ENCODE measurements at places on chromosomes 12 and 14. TPM values are rescaled to one million over a fixed set of nuclear protein-coding genes. Genes with fewer than 3 reads are reported as not detected.
A peak's percentile ranks its signal among the peaks of the same experiment; 100 is the strongest.

DNA sequence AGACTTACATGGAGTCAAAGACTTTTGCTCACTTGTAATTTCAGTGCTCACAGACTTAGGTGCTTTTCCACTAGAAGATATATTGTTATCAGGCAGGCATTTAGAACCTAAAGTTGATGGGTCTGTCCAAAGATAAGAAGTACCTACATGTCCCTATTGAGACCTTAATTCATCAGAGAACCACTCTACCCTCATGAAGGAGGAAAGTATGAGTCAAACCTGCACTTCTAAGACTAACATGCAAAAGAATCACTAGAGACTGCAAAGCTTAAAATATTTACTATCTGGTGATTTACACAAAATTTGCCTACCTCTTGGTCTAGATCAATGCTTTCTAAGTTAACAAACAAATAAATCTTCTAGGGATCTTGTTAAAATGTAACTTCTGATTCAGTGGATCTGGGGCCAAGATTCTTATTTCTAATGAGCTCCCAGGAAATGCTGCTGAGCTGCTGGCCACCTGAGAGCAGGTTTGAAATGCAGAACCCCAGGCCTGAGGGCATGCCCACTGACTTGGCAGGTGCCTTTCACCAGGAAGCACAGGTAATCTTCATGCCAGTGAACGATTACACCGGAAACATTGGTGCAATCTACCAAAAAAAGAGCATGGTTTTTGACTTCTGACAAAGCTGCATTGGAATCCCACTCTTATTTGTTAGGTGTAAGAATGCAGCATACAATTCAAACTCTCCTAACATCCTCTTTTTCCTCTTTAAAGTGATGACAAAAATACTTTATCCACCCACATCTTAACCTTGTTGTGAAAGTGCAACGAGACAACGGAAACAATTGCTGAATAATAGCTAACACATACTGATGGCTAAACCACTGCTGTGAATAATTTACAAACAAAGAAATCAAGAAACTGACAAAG is 214.2 kb downstream of the ADAMTS20 start:
- DNase-seq = no peak

Gene GSG1
- total RNA-seq = not detected

DNA sequence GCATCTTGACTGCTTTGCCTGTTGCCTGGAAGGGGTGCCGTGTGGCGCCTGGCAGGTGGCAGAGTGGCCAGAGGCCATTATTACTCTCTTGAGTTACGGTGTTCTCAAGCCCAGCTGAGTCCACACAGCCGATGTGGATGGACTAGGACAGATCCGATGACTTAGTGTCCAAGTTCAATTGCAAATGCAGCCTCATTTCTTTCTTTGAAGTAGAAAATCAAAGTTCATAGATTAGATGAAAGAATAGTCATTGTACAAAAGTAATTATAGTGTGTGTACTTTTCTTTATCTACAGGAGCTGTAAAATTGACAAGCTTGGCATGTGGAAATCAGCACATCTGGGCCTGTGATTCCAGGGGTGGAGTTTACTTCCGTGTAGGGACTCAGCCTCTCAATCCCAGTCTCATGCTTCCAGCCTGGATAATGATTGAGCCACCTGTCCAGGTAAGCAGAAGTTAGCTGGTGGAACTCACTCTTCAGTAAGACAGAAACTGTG is 44.7 kb downstream of the ANKRD9 start:
- DNase-seq = no peak

Gene KLHL33
- total RNA-seq = 3.4 TPM

GRCh38 chr14:99374964-99375363 is 103.0 kb upstream of the BCL11B start:
- no peak for DNase-seq

- peak; percentile 23 for DNase-seq
Observed at GRCh38 chr14:105581551-105582341, 55.4 kb downstream of the TMEM121 start.

Gene ASB2
- 24.0 TPM for total RNA-seq

- no peak for DNase-seq
Observed at GRCh38 chr12:96425951-96426350, 25.7 kb upstream of the CDK17 start.

- DNase-seq = no peak
Observed at GRCh38 chr12:93006471-93007208, 77.5 kb upstream of the EEA1 start.

DNA sequence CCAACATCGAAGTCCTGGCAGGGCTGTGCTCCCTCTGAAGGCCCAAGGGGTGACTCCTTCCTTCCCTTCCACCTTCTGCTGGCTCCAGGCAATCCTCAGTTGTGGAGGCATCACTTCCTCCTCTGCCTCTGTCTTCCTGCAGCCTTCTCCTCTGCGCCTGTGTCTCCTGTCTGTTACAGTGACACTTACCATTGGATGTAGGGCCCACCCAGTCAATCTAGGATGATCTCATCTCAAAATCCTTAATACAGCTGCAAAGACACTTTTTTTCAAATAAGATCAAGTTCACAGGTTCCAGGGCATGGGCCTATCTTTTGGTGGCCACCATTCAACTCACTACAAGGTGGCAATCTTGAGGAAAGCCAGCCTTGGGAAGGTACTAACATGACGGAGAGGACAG is 155.1 kb downstream of the ESRRB start:
- no peak for DNase-seq

Gene CELA1
- total RNA-seq = not detected

Gene TMEM19
- 18.5 TPM for total RNA-seq

- no peak for DNase-seq
Observed at GRCh38 chr12:96091833-96092232, 56.4 kb upstream of the LTA4H start.

Gene TMCC3
- 0.83 TPM for total RNA-seq

GRCh38 chr12:118981285-118982211 is at the start of gene SRRM4:
Gene SRRM4 (plus strand): TSS chr12:118981541. CDS start chr12:118981883, 342 bp downstream.
- peak; percentile 33 for DNase-seq

GRCh38 chr14:99671235-99672224 is 12.6 kb upstream of the CYP46A1 start:
- DNase-seq = no peak

DNA sequence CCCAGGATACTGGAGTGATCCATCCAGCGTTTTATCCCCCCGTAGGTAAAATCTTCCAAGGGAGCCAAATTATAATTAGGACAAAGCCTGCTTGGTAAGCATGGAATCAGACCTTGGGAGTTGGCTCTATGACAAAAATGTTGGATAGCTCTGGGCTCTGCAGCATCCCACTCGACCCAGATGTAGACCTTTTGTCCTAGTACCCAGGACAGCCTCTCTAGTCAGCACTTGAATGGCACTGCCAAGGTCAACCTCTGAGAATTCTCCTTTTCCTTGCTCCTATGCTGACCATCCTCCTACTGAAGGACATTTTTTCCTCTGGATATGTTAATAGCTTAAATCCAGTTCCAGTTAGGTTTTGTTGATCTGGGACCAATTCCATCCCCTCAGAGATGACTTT is 104.7 kb upstream of the SLC35F4 start:
- no peak for DNase-seq

DNA sequence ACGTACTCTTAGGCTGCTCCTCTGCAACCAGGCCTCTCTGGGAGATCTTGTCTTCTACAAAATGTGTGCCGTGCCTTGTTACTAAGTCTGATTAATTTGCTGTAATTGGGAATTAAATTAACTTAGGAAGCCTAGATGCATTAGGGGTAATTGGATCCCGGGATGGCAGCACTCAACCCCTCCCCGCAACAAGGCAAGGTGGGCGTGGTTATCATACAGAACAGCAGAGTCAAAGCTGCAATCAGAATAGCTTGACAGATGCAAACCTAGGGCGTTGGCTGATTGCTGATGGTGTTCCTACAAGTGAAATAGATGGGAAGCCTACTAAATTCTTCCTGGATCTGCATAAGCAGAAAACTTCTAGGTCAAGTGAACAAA is 34.5 kb upstream of the NFYB start:
- DNase-seq = no peak

DNA sequence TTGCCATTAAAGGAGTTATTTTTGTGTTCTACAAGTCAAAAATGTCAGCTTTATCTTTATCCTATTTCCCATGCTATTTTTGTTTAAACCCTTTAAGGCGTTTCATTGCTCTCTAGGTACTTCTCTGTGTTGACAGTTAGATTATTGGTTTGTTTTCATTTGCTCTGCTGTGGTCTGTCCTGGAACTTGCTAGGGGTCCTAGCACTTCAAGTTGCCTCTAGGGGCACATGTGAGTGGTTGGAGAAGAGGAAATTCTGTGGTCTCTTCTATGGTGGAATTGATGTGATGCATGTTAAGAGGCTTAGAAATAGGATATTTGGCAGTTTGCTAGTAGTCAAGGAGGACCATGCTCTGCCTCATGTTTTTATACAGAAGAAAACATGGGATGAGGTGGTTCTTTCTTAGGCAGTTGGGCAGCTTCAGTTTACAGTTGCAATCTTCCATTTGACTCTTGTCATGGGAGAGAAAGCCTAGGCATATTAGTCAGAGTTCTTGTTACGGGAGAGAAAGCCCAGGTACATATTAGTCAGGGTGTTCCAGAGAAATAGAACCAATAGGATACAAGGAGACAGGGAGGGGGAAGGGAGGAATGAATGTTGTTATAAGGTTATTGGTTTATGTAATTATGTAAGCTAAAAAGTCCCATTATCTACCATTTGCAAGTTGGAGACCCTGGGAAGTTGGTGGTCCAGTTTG is 14.4 kb downstream of the TTLL5 start:
- DNase-seq = no peak

GRCh38 chr12:51863933-51864832 is 15.7 kb upstream of the FIGNL2 start:
- DNase-seq = no peak

Gene NTN4
- 0.17 TPM for total RNA-seq

DNA sequence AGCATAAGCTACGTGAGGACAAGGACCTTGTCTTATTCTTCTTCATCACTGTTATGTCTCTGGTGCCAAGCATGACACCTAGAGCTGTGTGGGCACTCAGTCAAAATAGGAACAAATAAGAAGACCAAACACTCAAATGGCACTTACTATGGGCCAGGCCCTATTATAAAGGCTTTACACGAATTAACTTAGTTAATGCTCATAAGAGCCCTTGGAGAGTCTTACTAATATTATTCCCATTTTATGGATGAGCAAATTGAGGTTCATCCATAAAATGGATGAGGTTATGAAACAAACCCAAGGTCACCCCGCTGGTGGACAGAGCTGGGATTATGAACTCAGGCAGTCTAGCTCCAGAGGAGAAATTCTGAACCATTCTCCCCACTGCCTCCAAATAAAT is 47.7 kb downstream of the ISCA2 start:
- DNase-seq = no peak

DNA sequence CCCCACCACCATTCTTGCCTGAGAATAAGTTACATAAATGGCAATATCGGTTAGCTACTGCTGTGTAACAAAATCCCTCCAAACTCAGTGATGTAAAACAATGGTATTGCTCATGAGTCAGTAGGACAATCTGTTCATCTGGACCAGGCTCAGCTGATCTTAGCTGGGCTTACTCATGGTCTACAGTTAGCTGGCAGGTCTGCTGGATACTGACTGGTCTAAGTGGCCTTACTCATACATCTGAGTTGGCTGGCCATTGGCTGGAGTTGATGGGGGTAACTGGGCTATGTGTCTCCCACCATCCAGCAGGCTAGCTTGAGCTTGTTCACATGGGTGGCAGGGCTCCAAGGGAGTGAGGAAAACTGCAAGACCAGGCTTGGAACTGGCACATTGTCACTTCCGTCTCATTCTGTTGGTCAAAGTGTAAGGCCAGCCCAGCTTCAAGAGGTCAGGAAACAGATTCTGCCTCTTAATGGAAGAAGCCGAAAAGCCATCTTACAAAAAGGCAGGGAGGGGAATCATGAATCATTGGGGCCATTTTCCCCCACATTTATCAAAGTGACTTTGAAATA is 56.7 kb upstream of the CHGA start:
- DNase-seq = no peak

- DNase-seq = no peak
Observed at GRCh38 chr12:99287136-99287535, 360.4 kb upstream of the GARIN6 start.

DNA sequence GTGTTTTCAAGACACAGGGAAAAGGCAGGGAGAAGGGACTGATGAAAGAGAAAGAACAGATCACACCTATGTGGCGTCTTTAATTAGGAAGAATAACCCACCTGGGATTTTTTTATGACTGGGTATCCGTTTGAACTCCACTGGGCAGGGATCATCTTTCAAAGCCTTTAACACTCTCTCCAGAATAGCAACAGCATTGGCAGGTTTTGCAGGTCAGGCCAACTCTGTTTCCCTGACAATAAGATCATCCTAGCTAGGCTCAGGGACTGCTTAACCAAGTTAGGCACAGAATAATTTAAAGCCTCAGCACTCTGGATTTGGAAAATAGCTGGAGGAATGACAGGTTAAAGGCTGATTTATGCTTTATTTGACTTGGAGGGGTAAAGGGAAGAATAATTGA is 117.6 kb downstream of the SUDS3 start:
- no peak for DNase-seq

- no peak for DNase-seq
Observed at GRCh38 chr12:53236443-53237111, 4.6 kb upstream of the RARG start.

- no peak for DNase-seq
Observed at GRCh38 chr12:53712059-53712643, 15.1 kb downstream of the CALCOCO1 start.

Gene ISCA2
- total RNA-seq = 34.5 TPM

Gene ASCL4
- not detected for total RNA-seq

GRCh38 chr12:131457331-131458047 is 253.4 kb upstream of the SFSWAP start:
- no peak for DNase-seq

- DNase-seq = no peak
Observed at GRCh38 chr12:124711344-124711743, 143.9 kb upstream of the NCOR2 start.

GRCh38 chr12:67910360-67911274 is 78.6 kb upstream of the IFNG-AS1 start:
- DNase-seq = no peak

Gene PRPF40B
- total RNA-seq = 16.5 TPM

DNA sequence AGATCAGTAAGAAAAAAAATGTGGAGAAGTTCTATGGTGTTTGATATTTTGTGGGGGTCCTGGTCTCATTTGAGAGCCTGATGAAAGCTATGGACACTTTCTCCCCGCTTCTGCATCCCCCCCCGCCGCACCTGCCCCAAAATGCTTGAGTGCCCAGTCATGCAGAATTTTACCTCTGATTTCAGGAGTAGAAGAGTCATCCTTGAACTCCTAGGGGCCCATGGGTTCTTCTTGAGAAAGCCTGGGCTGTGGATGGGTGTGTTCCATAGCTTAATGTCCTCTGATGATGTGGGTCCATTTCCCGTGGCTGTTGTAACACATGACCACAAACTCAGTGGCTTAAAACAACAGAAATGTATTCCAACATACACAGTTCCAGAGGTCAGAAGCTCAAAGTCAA is 248.8 kb upstream of the PWP1 start:
- DNase-seq = no peak

- DNase-seq = no peak
Observed at GRCh38 chr12:12560587-12561370, 1.9 kb downstream of the DUSP16 start.

Gene IL23A
- 10.9 TPM for total RNA-seq

- no peak for DNase-seq
Observed at GRCh38 chr14:54654605-54655004, 87.7 kb downstream of the SAMD4A start.

- DNase-seq = no peak
Observed at GRCh38 chr12:12180136-12180535, 86.7 kb downstream of the LRP6 start.

Gene ITGA7
- total RNA-seq = 4.1 TPM
